ENCODE measurements at places on chromosomes 6 and 20. TPM values are rescaled to one million over a fixed set of nuclear protein-coding genes. Genes with fewer than 3 reads are reported as not detected.

The BPIFB4 gene
- not detected for total RNA-seq

The REM1 gene
- total RNA-seq = not detected

The BPIFB2 gene
- total RNA-seq = not detected

The HLA-DMB gene
- 7.9 TPM for total RNA-seq

The SLC22A7 gene
- total RNA-seq = not detected

The HLA-DPA1 gene
- 18.2 TPM for total RNA-seq

The SOX4 gene
- 0.14 TPM for total RNA-seq

The FAM162B gene
- not detected for total RNA-seq

The GJA10 gene
- not detected for total RNA-seq

The RIPPLY2 gene
- not detected for total RNA-seq

The VNN1 gene
- 0.11 TPM for total RNA-seq

The TUBB2B gene
- total RNA-seq = not detected

The HSPA1L gene
- total RNA-seq = 8.3 TPM

The NTSR1 gene
- total RNA-seq = 0.30 TPM

The CALHM6 gene
- 3.0 TPM for total RNA-seq

The TTBK1 gene
- not detected for total RNA-seq

The NFYA gene
- 56.7 TPM for total RNA-seq

The MMP24OS gene
- total RNA-seq = 91.6 TPM

The CASS4 gene
- 10.8 TPM for total RNA-seq

The NCOA3 gene
- total RNA-seq = 74.7 TPM

The HDGFL1 gene
- not detected for total RNA-seq

The PNLDC1 gene
- total RNA-seq = 0.47 TPM

The PSMB1 gene
- 94.2 TPM for total RNA-seq

The TCP11 gene
- total RNA-seq = not detected

The PNPLA1 gene
- total RNA-seq = 0.42 TPM

The PAX1 gene
- total RNA-seq = not detected

The NOL7 gene
- total RNA-seq = 62.1 TPM

The ZBTB24 gene
- 28.4 TPM for total RNA-seq

The SCRT2 gene
- not detected for total RNA-seq

The OPN5 gene
- not detected for total RNA-seq

The ADISSP gene
- total RNA-seq = 15.7 TPM

The GPLD1 gene
- total RNA-seq = 1.4 TPM
